ENCODE measurements at places on chromosomes 12 and 14. TPM values are rescaled to one million over a fixed set of nuclear protein-coding genes. Genes with fewer than 3 reads are reported as not detected.

Gene TEAD4
- total RNA-seq = 0.92 TPM

Gene EMP1
- total RNA-seq = 5.3 TPM

Gene MAP3K9
- 31.6 TPM for total RNA-seq

Gene RAPGEF3
- 16.6 TPM for total RNA-seq

Gene AKAP6
- 161 TPM for total RNA-seq

Gene NTF3
- total RNA-seq = 6.2 TPM

Gene CDCA3
- total RNA-seq = 6.2 TPM

Gene FGF6
- not detected for total RNA-seq

Gene KLHDC1
- total RNA-seq = 19.8 TPM

Gene EPYC
- total RNA-seq = not detected

Gene TAS2R50
- 7.6 TPM for total RNA-seq

Gene GNB3
- 3.2 TPM for total RNA-seq

Gene CEBPE
- not detected for total RNA-seq

Gene PROX2
- total RNA-seq = not detected

Gene ACSM4
- not detected for total RNA-seq

Gene RIC8B
- total RNA-seq = 47.7 TPM

Gene FOXN3
- total RNA-seq = 39.0 TPM

Gene ARMH4
- total RNA-seq = 56.1 TPM

Gene CSRP2
- total RNA-seq = 38.3 TPM

Gene TEP1
- 8.8 TPM for total RNA-seq

Gene TMEM63C
- total RNA-seq = 12.7 TPM

Gene VIPAS39
- total RNA-seq = 26.3 TPM

Gene SCYL2
- total RNA-seq = 116 TPM

Gene CLEC14A
- total RNA-seq = 5.3 TPM

Gene KLRK1
- total RNA-seq = 0.92 TPM

Gene LHX5
- total RNA-seq = 4.8 TPM

Gene ZFHX2
- 3.5 TPM for total RNA-seq

Gene HOXC9
- total RNA-seq = not detected

Gene NDUFA12
- 112 TPM for total RNA-seq

Measured in diencephalon (tissue), 1 donor.